ENCODE measurements at places on chromosomes 5 and 9.

GRCh38 chr5:154046486-154046885 lies 7.7 kb downstream of the MFAP3 start:
- DNase-seq, result no peak

GRCh38 chr9:78866207-78867132 lies 569.5 kb downstream of the PSAT1 start:
- no peak for DNase-seq

- DNase-seq, result no peak
Observed at GRCh38 chr9:81490605-81491331, 198.6 kb downstream of the TLE1 start.

DNA sequence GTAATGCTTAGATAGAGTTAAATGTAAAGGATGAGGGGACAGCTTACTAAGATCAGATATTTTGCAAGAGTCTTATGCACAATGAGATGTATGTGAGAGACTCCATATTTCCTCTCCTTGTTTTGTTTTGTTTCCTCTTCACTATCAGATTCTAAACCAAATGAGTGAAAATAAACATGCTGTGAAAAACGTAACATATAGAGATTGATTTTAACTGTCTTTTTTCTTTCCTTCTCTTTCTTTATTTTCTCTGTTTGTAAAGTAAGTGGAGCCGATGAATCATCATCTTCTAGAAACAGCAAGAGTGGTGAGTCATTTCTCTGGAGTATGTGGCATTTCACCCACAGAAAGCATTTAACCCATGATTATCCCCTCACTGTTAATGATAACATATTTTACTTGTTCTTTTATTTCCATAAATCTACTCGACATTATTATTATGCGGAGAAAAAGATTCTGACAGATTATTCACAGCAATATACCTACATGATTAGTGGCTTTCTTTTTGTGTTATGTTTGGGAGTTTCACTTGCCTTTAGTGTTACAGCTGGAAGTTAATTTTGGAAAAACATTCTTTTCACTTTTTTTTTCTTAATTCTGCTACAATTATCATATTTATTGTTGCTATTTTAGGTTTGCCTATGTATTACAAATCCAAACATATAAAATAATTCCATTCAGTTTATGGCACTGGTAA lies 2.1 kb upstream of the ANXA1 start:
- no peak for DNase-seq

- DNase-seq, result no peak
Observed at GRCh38 chr9:98992885-98993569, 49.3 kb downstream of the COL15A1 start.

GRCh38 chr5:172925336-172925948 lies 33.8 kb upstream of the RPL26L1 start:
- no peak for DNase-seq

GRCh38 chr5:50445296-50445949 lies 4.3 kb upstream of the EMB start:
- DNase-seq, result peak; percentile 40

DNA sequence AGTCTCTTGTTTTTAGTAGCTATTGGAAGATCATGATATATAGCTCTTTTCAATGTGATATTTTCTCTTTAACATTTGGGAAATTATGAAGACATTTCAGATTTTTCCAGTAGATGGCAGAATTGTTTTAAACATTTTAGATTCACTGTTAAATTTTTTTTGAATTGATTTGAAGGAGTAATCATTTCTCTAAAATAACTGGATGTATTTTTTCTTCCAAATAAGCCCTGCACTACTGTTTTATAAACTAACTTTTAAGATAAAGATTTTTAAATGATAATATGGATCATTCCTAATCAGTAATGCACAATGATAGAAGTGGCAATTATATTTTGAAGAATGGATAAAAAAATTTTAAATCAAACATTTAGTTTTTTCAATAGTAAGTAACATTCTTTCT lies 14.2 kb downstream of the NDUFAF2 start:
- DNase-seq, result no peak

- no peak for DNase-seq
Observed at GRCh38 chr5:93850311-93850710, 108.9 kb upstream of the POU5F2 start.

- DNase-seq, result no peak
Observed at GRCh38 chr5:119656023-119656422, 26.7 kb downstream of the FAM170A start.

GRCh38 chr9:96109680-96110351 lies 192.2 kb downstream of the HSD17B3 start:
- DNase-seq, result no peak

DNA sequence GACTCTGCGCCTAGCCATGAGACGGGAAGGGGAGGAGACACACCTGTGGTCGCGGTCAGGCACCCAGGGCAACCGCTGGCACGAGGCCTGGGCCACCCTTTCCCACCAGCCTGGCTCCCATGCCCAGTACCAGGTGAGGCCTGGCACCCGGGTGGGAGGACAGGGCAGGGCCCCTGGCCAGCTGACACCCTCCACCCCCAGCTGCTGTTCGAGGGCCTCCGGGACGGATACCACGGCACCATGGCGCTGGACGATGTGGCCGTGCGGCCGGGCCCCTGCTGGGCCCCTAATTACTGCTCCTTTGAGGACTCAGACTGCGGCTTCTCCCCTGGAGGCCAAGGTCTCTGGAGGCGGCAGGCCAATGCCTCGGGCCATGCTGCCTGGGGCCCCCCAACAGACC lies 5.0 kb downstream of the MAMDC4 start:
- DNase-seq, result no peak

GRCh38 chr5:158381614-158382160 lies 522.7 kb upstream of the CLINT1 start:
- no peak for DNase-seq

DNA sequence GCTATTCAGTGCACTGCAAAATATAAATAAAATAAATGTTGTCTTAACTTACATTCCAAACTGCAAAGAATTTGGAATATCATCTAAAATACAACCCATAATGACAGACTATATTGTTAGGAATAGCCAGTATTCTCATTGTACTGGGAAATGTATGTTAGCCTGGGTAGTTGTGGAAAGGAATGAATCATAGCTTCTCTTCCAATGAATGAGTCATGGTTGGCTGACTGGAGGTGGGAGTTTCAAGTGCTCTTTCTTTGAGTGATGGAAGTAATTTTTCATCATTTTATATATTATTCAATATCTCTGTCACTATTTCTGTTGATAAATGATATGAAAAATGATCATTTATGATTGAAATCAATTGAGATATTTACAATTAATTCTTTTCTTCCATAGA lies 158.6 kb upstream of the ARRDC3 start:
- no peak for DNase-seq

All from activated naive CD4-positive, alpha-beta T cell treated with anti-CD3 and anti-CD28 coated beads, Interleukin-2, amount 10 ng/mL, durations not matched to agents 7 days and 5 days (primary cell).